Hematopoietic multipotent progenitor cell treated with erythropoietin and hydrocortisone succinate and interleukin-3 and kit ligand, for 15 days (in vitro differentiated cells): ENCODE measurements at places on chromosomes 11 and 22.

DNA sequence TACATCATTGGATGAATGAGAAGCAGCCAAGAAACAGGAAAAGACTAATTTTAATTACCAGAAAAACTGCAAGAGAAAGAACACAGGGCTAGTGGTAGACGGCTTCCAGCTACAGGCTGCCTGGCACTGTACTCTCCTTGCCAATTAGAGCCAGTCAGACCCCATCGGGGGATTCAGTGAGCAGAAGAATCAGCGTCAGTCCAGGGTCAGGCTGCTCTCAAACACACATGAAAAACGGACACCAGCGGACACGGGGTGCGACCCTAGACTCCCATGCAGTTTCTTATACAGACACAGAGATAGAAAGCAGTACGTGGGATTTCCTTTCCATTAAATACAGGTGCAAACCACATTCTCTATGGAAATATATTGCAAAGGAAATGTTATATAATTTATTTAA, 1.1 kb upstream of the CNTN5 start:
- DNase-seq = no peak

DNA sequence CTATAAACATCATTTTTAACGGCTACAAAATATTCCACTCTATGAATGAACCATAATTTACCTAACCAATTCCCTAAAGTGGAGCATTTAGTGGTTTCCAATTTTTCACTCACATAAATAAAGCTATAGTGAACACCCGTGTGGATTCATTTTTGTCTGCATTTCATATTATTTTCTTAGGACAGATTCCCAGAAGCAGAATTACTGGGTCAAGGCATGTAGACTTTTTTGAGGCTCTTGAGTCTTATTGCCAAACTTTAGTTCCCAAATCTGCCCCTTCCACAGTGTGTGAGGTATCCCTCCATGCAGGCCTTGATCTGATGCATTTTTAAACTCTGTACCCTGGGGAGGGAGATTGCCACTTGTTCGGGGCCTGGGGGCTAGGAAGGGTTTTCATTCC, 198.2 kb downstream of the TENM4 start:
- DNase-seq = no peak

DNA sequence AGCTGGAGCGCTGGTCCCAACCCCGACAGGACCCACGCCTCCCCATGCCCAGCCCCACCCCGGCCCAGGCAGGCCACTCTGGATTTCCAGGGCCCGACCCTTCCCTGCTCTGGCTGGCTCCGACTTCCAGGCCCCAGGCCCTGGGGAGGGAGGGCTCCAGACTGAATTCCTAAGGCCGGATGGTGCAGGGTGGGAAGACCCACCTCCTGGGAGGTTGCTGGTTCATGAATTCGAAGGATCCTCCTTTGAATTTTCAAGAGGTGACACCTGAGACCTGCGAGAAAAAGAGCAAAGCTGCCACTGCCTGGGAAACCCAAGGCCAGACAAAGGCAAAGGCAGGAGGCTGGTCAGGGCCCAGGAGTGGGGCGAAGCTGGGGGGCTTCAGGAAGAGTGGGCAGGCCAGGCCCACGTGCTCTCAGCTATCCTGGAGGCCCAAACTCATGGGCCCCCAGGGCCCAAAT, 47.0 kb upstream of the LINC01488 start:
- DNase-seq = no peak

GRCh38 chr22:43036282-43036829, 21.4 kb upstream of the PACSIN2 start:
- no peak for DNase-seq

DNA sequence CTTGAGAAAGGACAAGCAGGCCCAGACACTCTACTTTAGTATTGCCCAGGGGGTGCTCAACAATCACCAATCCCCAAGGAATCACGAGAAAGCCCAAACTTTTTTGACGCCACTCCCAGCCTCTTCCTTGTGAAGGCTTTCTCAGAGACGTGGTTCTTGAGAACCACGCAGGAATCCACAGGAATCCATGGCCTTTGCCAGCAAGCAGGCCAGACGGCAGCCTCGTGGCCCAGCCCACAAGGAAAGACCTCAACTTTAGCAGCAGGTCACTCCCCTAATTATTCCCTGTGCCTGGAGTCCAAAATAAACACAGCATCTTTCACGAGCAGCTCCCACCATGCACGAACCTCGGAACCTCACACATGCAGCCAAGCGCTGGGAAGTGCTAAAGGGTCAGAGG, 104.2 kb downstream of the WT1 start:
- no peak for DNase-seq

GRCh38 chr11:14001597-14001996, 39.1 kb downstream of the SPON1 start:
- DNase-seq = no peak

DNA sequence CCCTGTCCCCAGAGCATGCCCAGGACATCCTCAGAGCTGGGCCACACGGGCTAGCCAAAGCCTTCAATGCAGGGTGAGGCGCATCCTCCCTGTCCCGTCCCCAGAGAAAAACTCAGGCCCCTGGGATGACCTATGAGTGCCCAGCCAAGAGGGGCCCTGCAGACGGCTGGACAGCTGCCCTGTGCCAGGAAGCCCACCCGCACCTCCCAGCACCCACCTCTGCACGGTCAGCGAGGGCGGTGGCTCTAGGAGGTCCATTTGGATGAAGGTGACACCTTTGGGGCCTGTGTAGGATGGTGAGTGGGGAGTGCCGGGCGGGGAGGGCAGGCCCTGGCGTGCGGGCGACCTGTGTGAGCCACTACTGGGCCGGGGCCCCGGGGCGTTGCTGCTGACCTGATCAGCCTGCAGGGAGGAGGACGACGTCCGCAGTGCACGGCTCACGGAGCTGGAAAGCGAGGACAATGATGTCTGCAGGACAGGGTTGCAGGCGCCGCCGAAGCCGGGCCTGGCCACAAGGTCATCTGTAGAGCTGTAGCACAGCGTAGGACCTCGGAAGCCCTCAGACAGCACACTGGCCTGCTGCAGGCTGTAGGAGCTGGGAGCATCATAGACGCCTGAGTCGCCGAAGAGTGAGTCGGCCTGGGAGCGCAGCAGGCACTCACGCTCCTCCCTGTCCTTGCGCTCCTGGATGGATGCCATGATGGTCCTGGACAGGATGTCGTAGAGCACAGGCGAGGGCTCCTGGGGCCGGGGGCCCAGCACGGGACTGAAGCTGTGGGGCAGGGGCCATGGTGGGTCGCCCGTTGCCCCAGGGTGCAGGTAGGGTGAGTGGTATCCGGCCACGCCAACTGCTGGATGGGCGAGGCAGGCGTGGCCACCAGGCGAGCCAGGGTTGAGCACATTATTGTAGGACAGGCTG, 180.5 kb downstream of the IGLL1 start:
- DNase-seq = no peak

- no peak for DNase-seq
These were observed 2.8 kb downstream of the HRAS start for GRCh38 chr11:532527-532985.

- DNase-seq = no peak
These were observed 249.1 kb downstream of the FAT3 start for GRCh38 chr11:92473736-92474135.

GRCh38 chr22:44793106-44793505, 40.7 kb downstream of the ARHGAP8 start:
- DNase-seq = no peak

GRCh38 chr11:66543263-66544107, 2.4 kb downstream of the ZDHHC24 start:
- peak; percentile 39 for DNase-seq

DNA sequence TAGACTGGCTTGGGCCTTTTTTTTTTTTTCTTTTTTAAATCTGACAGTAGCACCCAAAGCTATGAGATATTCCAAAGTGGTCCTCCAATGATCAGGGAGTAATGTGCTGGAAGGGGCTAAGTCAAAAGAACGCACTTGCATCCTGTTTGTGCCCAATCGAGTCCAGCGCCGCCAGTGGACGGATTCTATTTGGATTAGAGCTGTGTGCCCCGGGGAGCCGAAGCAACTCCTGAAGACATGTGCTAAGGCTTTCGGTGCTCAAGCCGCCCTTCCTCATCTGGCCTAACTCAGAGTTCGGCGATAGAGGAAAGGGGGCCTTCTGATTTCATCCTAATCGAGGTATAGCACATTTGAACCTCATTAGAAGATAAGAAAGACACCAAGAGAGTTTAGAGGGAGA, 147.8 kb upstream of the NECTIN1 start:
- DNase-seq = no peak
